Nucleus accumbens (tissue), 56 donors: ENCODE measurements at places on chromosomes 6 and 20.

DNA sequence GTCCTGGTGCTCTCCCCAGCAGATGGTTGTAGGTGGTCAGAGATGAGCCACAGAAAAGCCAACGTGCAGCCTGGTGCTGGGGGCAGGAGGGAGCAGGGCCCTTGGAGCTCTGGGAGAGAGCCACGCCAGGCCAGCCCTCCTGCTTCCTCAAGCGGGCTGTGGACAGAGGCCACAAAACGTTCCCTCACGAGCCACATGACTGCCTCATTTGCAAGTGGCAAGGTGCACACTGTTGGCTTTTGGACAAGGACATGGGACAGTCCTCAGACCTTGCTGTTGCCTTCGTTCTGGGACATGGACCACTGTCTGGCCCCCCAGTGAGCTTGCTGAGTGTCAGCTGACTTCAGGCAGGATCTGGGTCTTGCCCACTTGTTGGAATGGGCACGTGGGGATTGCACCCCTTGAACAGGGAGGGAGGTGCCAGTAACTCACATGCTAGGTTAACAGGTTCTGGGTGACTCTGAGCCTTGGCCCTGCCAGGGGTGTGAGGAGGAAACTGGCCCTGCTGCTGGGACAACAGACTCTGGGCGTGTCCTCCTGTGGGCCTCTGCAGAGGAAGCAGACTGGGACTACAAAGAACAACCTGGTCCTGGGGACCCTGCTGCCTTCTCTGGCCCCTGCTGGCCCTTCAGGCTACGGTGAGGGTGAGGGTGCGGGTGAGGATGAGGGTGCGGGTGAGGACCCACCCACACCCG, 2.6 kb downstream of the SLCO4A1 start:
- DNase-seq, result no peak

GRCh38 chr6:169862892-169863525, 111.6 kb downstream of the ERMARD start:
- DNase-seq, result no peak

DNA sequence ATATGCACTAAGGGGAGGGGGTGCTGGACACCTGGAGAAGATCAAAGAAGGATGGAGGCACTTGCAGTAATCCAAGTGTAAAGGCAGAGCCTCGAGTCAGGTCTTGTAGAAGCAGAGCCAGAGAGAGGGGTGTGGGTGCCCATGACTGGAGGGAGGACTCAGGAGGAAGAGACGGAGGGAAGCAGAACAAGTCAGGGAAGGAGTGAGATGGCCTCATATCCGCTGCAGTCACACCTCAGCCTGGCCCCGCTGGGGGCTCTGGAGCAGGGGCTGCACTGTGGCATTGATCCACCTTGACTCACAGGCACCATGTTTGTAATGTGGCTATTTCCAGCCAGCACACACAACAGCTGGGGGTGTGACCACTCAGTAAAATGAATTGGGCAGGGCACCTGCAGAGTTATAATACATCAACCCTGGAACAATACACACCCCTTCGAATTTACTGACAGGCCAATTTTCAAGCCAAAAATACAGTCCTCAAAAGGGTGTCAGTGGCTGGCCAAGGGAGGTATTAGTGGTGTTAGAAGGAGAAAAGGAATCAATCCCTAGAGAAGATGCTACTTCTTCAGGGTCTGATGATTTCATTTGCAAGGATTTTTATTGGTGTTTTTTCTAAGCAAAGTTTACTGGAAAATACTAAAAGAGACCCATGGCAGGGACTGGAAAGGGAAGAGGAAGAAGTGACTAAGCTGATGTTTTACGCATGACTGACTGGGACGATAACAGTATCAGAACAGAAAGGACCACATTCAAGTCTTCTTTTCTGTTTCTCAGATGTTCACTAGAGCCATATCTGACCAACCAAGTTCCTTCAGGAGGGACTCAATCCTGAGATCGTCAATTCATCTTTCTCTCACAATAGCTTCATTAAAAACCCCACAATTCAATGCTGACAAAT, 18.9 kb upstream of the NXT1 start:
- no peak for DNase-seq

DNA sequence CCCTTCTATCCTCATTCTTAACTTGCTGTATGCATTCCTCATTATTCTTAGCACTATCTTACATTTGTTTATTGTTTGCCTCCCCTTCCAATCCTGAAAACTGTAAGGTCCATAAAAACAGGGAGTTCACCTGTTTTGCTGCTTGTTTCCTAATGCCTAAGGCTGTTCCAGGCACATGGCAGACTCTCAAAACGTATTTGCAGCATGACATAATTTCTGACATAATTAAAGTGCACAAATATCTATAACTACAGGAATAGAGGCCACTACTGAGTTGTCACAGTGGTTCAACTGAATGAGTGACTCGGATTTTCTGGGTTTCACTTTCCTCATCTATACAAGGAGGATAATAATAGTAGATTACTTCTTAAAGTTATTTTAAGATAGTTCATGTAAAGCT, 83.0 kb downstream of the HFE start:
- no peak for DNase-seq

DNA sequence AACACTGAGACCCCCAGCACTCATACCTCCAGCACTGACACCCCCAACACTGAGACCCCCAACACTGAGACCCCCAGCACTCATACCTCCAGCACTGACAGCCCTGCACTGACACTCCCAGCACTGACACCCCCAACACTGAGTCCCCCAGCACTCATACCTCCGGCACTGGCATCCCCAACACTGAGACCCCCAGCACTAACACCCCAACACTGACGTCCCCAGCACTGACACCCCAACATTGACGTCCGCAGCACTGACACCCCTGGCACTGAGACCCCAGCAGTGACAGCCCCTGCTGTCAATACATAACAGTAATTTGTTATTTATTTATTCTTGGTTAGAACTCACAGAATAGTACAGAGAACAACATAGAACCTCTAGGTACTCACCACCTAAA, 58.0 kb downstream of the ERMARD start:
- DNase-seq, result no peak

DNA sequence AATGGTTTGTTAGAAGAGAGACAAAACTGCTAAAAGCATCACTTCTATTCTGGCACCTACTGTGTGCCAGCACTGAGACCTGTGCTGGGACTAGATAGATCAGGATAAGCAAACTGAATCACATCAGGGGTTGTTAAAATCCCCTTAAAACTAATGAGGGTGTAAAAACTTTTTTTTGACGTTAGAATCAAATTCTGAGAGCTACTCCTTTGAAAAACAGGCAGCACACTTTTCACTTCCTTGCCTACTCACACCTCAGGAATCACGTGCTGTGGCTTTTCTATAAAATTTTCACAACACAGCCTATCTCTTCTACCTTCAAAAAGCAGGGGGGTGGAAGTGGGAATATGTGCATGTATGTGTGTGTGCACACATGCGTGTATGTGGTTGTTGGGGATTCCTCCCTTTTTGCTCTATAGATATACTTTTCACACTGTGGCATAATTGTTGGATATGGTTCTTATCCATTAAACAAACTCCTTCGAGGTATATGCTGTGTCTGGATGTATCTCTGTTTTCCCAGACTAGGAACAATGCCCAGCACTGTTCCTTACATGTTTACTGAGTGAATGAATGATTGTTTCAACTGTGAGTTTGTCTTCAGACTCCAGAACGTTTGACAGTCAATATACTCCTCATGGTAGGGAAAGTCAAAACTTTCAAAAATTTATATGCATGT, 105.4 kb downstream of the FYN start:
- DNase-seq, result no peak

DNA sequence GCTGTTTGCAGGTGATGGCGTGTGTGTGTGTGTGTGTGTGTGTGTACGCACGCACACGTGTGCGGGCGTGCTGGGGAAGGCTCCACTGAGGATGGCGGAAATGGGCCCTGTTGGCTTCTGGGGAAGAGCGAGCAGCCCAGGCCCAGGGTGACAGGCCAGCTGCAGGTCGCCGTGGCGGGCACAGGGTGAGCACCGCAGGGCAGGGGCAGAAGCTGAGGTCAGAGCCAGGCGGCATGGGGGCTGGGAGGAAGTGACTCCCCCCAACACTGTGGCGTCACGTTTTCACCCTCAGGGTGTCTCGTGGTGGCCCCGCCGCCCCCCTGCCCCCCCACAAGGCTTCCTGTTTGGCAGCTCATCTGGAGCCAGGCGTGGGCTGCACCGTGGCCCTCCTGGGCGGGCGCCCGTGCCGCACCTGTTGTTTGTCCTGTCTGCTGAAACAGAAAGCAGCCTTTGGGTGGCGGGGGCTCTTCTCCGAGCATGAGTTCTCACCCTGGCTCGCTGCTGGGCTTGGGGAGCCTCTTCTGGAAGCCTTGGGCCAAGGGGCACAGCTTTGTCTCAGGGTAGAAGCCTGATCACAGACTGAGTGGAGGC, 7.1 kb downstream of the RBM38 start:
- DNase-seq, result no peak

GRCh38 chr6:33740204-33740608, 6.5 kb downstream of the IP6K3 start:
- DNase-seq, result no peak

GRCh38 chr20:41769592-41770018, 151.4 kb upstream of the CHD6 start:
- DNase-seq, result no peak

DNA sequence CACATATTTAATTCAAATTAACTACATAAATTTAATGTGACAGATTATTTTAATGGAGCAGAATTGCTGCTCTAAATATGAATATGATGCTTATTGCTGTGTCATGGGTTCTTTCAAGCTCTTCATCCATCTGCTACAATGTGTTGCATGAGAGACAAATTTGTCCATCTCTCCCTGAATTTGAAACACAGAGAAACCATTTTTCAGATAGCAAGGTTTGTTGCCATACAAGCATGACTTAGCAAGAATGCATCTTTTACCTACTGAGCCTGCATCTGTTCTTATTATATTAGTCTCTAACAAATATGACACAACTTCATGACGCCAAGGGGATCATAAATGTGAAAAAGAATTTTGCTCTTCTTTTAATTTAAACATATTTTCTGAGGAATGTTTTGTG, 8.0 kb upstream of the UTRN start:
- DNase-seq, result no peak

GRCh38 chr20:46122516-46123481, 4.7 kb downstream of the CD40 start:
- no peak for DNase-seq

DNA sequence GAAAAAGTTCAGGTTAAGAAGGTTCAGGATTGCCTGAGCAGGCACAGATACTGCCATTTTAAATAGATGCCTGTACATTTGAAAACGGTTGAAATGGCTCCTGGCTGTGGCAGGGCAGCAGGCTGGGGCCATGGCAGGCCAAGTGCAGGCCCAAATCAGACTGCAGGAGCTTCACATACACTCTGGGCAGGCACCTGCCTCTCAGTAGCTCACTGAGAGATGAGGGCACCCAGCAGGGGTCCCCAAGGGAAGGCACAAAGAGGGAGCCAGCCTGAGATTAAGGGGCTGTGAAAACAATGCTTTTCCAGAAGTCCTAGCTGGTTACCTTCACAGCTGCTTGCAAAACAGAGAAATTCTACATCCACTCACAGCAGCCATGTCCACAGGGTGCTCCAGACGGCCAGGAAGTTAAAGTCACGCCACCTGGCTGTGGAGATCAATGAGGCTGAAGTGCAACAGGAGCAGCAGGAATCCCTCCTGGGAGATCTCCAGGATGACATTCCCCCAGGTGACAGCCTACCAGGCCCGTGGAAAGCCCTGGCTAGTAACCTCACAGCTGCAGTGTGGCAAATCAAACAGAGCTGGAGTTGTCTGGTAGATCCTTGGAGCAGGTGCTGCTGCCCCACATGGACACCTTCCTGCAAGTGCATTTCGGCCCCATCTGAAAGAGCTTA, 6.2 kb upstream of the RAET1E start:
- no peak for DNase-seq

- DNase-seq, result peak; percentile 53
Observed at GRCh38 chr20:50762435-50763220, 31.2 kb downstream of the PARD6B start.

GRCh38 chr6:145729887-145730286, 5.4 kb downstream of the EPM2A start:
- DNase-seq, result no peak

- DNase-seq, result no peak
Observed at GRCh38 chr6:98039443-98039842, 756.4 kb upstream of the MMS22L start.

DNA sequence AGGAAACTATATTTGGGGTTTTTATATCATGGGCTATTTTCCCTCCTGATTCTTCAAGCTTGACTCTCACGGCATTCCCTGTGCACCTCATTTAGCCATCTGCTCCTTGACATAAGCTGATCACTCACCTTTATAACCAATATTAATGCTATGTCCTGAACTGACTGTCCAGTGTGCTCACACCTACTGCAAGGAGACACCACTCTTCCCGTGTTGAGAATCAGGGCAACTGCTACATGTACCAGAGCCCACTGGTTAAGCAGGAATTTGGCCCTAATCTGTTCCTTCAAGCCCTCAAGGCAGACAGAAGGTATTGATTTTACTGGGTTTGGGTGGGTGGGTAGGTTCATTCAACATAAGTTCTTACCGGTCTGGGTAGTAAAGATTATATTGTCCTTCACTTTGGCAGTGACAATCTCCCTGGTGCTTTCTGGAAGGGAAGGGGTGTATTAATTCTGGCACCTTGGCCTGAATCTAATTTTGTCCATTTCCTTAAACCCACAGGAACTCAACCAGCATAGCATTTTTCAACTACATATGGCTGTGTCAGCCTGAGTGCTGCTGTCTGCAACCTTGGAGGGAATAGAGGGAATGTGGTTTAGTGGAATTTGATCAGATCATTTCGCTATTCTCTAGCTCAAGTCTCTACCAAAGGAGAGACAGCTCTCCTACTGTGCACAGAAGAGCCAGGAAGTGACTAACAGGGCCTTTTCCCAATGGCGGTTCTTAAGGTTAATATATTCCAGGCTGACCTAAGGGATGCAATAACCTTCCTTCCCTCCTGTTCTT, 293.2 kb downstream of the BTBD9 start:
- no peak for DNase-seq

DNA sequence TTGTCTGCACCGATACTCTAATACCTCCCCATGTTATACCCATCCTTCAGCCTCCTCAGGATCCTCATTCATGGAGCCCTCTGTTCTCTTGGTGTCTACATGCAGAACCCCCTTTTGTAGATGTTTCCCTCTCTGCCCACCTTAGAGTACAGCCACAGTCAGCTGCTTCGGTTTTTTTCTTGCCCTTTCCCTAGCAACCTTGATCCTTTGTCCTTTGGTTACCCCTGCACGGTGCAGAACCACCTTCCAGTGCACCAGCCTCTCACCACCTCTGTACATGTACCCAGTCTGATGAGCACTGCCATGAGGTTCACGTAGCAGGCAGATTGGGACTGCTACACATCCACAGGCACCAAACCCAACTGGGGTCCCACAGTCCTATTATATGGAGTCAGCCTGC, 7.3 kb downstream of the VPS16 start:
- no peak for DNase-seq

- DNase-seq, result no peak
Observed at GRCh38 chr6:8013763-8014162, 50.4 kb downstream of the BLOC1S5 start.

- DNase-seq, result no peak
Observed at GRCh38 chr6:38057994-38058393, 238.5 kb downstream of the ZFAND3 start.

DNA sequence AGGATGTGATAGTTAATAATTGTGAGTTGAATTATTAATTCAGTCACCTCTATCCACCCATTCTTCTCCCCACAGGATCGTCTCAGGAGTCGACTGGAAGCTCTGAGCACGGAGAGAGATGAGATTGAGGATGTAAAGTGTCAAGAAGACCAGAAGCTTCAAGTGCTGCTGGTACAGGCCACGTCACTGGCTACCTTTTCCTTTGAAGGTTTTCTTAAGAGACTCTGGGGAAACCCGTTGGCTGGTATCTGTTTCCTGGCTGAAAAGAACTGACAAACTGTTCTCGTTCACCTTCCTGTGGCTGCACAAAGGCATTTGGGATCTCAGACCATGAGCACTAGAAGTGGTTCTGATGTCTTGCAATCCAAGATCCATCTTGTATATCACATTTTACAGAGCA, 3.8 kb downstream of the TRIM15 start:
- no peak for DNase-seq
